Tibial nerve (tissue), 4 donors: ENCODE measurements at places on chromosomes 6 and 20. TPM values are rescaled to one million over a fixed set of nuclear protein-coding genes. Genes with fewer than 3 reads are reported as not detected.

DNA sequence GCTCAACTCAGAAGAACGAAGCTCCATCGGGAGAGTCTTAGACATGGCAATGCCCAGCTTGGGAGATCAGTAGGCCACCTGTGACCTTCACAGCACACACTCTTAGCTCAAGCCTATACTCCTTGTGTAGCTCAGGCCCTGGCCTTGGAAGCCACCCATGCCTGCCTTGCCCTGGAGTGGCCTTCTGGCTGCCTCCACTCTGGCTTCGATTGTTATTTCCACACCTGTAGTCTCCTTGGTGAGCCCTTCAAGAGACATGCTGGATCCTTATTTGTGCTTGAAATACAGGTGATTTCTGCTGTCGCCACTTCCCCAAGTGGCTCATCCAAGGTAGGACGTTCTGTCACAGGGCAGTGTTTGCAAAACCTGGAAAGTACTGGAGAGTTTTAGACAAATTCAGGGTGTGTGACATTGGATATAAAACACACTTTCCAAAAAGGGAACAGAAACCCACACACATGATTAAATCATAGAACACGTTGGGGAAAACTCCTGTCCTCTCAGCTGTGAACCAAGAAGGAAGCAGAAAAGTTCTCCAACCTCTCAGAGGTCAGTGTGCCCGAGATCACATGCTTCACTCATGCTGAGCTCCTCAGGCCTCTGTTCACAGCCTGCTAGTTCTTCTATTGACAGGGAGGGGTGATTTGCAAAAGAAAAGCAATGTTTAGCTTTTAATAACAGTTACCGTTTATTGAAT is 391.8 kb downstream of the CDC5L start:
- DNase-seq: peak; percentile 11

TP53TG5 gene
- not detected for total RNA-seq

DNA sequence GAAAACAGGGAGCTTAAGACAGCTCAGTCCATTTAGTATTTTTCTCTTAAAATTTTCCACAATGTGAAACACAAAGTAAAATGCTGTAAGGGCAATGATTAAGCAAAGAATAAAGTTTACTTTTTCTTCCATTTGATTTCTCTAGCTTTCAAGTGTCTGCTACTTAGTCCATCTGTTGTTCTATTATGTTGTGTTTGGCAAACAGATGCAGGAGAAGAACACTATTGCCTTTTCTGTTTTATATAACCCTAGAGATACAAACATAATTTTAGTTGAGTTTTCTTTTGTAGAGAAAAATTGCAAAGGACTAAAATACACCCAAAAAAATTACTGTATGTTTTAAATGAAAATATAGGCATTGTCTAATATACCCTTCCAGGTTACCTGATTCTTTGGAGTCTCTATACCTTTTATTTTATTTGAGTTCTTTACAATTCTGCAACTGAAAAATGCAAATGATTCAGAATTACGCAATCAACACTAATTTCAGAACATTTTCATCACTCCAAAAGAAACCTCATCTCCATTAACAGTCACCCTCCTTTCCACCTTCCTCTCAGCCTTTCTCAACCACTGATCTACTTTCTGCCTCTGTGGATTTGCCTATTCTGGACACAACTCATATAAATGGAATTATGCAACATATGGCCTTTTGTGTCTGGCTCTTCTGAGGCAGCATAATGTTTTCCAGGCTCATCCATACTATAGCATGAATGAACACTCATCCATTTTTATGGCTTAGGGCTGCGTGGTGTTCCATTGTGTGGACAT is 96.9 kb downstream of the MKKS start:
- DNase-seq: no peak

DPPA5 gene
- total RNA-seq: not detected

- DNase-seq: peak; percentile 61
These were observed 75.2 kb downstream of the OR2B2 start for GRCh38 chr6:27836783-27837624.

DNAH8 gene
- not detected for total RNA-seq

PSMF1 gene
- total RNA-seq: 140 TPM

DNA sequence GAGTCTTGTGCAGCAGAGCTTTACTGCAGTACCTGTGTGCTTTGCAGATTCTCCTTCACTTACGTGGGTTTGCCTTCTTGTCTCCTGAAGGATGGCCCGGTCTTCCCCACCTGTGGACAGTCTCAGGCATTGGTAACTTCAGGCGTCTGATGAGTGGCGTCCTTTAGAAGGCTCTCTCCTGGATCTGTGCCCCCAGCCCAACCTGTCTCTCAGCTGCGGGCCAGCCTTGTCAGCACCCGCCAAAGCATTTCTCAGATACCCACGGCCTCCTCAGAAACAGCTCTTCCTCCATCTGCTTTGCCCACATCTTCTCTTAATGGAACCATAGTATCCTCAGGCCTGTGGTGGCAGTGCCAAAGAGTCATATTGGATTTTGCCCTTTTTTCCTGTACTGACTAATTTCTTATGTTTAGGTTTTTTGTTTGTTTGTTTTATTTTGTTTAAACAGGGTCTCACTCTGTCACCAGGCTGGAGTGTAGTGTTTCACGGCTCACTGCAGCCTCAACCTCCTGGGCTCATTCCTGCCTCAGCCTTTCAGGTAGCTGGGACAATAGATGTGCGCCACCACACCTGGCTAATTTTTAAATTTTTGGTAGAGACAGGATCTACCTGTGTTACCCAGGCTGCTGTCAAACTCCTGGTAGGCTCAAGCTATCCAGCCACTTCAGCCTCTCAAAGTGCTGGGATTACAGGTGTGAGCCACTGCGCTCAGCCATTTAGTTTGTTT is 96.6 kb downstream of the ARID1B start:
- no peak for DNase-seq

DNA sequence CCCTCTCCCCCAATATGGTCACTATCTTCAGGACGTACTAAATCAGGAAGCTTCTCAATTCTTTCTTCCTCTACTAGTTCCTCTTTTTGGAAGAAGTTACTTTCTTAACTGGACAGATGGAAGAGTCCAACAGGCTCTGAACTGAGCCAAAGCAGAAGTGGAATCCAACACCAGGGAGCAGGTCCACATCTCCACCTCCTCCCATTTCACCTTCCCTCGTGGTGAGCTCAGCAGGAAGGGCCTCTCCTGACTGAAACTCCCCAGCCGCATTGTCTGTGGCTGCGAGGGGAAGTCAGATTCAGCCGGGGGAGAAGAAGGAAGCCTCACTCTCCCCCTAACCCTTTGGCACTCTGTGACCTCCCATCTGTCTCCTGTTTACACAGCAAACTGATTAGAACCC is 63.8 kb upstream of the UST start:
- no peak for DNase-seq

DNA sequence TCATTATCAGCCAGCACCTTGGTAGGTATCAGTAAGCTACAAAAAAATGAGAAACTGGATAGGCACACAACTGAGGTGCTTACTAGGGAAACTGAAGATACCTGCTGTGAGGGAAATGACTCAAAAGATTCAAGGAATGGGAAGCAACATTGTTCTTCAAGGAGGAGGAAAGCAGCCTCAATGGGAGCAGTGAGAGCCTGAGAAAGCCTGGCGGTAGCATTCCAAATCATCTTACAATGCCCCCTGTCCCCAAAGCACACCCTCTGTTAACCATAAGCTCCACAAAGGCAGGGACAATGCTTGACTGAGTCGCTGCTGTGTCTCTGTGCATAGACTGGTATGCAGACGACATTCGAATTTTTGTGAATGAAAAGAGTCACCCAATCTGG is 10.6 kb downstream of the PKHD1 start:
- DNase-seq: no peak

DNA sequence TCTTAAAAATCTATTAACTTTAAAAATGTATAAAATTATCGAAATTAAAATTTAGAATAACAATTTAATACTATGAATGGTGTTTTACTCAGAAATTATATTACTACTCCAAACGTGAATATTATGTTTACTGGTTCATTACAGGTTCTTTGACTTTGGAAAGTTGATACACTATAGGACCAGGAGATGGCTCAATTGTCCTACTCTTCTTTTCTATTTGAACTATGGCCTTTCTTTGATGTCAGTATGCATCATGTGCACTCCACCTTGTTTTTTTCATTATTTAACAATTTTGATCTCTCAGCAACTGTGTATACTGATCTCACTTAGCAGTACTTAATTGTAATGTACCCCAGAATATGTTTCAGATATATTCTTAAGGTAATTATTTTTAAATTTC is 391.5 kb upstream of the MANEA start:
- DNase-seq: no peak

- DNase-seq: no peak
These were observed 3.0 kb upstream of the CCR6 start for GRCh38 chr6:167119670-167120582.

DNA sequence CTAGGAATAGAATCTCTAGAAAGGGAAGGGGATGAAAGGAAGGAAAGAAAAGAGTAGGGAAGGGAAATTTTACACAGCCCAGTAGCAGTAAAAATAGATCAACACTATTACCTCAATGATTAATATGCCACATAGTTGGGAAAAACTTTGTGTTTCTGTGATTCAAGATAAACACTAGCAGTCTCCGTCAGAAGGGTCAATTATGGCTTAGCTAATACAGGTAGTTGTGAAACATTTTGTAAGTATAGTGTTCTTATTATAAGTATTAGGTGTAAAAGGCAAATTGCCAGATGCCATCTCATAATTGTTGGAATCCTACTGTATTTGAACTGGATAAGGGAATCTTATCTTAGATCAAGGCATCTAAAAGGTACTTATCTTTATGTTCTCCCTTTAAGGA is 165.7 kb downstream of the MTFR2 start:
- DNase-seq: no peak

DNA sequence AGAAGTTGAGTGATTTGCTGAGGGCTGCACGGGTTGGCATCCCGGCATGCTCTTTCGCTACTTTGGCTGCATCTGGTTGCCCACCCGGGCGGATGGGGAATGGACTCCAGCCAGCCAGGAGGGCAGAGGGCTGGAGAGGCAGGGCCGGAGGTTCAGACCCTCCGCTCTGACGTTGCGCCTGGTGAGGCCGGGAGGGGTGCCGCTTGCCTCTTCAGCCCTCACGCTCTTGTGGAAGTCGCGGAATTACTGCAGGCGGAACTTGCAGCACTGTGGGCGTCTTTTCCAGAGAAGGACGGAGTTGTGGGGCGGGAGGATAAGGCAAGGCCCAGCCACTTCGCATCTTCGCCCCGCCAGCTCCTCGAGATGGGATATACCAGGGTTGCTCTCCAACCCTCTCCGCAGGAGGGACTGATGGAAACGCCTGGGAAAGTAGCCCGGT is 656 bp downstream of the RTEL1 start:
- no peak for DNase-seq

DNA sequence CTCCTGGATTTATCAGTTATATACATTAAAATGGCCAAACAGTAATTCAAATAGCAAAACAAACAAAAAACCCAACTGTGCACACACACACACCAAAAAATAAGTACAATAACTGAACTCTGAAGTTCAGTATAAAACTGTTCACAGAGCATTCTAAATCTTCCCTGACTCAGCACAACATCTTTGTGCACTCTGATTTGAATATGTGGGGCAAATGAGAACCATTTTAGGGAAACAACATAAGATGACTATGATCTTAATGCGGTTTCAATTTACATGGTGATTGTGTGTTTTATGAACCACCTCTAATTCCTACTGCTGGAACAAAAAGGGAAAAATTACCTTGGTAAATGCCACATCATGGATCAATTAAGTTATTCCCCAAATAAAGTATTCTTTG is 41.7 kb downstream of the PLAGL1 start:
- no peak for DNase-seq

DNA sequence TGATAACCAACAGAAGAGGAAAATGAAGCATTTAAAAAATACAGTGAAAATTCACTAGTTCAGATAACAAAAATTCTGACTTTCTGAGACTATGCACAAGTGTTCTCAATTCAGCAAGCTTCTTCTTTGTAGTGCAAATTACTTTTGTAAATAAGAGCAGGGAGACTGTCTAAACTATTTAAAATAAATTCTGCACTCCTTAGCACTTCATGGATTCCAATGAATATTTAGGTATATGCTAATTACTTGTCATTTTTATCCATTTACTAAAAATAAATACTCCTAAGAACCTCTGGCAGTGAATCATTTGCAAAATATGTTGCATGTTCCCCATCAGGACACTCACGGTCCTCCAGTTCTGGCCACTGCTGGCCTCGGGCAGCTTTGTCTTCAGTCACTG is 139.8 kb downstream of the F13A1 start:
- DNase-seq: no peak

- DNase-seq: no peak
These were observed 5.8 kb upstream of the STMND1 start for GRCh38 chr6:17096096-17096495.

DNA sequence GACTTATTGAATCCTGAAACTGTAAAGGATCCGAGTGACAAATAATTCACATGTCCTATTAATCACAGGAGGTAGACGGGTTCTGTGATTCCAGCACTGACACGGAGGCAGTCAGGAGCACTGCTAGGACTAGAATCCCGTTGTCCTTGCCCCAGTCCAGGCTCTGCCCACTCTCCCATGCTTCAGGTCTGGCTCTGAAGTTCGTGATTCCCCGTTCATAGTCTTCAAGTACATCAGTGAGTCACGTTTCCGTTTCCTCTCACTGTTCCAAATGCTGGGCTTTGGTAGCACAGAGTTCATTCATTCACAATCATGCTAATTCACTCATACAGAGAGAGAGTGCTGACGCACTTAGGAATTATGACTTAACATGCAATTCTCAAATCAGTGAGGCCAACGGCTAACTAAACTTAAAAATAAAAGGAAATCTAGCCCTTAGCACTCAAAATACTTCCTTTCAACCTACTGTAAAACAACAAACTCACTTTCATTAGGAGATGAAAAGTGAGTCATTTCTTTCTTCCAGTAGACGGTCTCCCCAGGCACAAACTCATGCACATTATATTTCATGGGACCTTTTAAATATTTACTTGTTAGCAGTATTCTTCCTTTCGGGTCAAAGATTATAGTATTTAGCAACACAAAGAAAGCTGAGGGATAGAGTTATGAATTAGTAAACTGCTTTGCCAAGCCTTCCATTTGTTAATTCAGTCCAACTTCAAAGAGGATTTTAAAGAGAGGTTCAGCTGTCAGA is 94.0 kb upstream of the NHSL1 start:
- DNase-seq: peak; percentile 70

HLA-DRB1 gene
- 40.2 TPM for total RNA-seq

- DNase-seq: peak; percentile 76
These were observed 18.5 kb downstream of the SNRPB start for GRCh38 chr20:2451939-2452732.

DNA sequence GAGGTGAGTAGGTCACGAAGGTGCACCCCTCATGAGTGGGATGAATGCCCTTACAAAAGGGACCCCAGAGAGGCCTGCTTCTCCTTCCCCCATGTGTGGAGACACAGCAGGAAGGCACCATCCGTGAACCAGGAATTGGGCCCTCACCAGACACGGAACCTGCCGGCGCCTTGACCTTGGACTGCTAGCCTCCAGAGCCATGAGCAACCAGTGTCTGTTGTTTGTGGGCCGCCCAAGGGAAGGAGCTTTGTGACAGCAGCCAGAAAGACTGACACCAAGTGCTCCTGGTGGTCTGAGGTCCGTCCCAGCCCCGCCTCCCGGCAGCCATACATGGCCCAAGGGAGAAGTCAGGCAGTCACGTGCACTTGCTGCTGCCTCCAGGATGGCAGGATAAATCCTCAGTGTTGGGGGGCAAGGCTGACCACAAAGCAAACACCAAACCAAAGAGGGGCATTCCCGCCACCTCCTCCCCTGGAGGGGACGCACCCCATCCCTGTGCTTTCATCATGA is 29.3 kb downstream of the CDH4 start:
- DNase-seq: no peak
